Cardiac fibroblast (primary cell): ENCODE measurements at places on chromosomes 6 and 20.

DNA sequence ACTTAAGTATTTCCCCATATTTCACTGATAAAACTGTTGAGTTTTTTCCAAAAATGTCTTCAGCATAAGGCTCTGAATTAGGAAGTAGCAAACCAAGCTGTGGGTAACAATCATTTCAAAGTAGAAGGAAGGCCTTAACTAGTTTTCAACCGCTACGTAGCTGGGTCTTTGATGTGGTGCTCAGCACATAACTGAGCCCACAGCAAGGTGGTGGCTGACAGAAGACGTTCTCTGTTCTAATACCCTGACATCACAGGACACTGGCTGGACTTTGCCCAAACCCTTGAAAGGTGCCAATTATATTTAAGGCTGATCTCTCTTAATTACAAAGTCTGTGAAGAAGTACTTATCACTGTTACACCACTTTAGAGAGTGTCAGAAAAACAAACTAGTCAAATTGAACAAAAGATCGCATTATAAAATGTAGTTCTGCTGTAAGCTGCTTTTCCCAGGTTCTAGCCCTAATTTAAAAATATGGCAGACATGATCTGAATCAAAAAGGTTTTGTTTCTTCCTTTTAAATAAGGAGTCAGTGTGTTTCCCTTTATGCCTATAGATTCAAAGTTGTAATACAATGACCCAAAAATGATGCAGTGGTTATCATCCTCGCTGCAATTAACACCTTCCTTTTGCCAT is 26.7 kb downstream of the MAN1A1 start:
- DNase-seq, result no peak

DNA sequence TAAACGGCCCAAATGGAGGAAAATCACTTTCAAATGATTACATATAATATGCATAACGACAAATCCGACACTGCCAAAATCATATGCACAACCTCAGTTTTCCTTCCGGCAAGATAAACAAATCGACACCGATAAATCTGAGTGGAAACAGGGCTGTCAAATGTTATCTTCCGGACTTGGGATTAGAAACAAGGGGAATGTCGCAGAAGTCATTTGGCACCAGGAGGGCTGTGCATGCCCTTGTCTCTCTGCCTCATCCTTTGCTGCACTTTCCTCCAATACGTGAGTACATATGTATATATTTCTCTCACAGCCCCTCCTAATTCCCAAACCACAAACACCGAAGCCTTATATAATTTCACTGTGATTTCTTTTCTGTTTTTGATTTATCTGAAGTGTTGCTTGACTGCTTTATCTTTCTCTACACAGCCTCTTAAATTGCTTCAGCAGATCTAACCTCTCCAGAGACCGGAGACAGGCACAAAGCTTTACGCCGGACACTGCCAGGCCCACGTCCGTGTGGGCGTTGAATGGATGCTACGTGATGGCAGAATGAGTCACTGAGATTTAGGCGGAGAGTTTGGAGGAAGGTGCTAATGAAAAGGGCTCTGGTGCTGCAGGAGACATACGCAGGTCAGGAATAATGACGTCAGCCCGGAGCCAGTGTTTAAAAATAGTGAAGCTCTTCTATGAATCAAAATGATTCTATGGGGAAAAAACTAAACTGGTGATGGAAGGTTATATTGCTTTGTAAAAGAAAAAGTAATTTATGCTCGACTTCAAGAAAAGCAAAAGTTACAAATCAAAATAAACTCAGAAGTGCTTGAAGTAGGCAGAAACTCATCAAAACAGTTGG is 21.0 kb upstream of the PRELID3B start:
- DNase-seq, result peak; percentile 71

- DNase-seq, result peak; percentile 59
These were observed 59.2 kb downstream of the KCNS1 start for GRCh38 chr20:45041464-45042337.

DNA sequence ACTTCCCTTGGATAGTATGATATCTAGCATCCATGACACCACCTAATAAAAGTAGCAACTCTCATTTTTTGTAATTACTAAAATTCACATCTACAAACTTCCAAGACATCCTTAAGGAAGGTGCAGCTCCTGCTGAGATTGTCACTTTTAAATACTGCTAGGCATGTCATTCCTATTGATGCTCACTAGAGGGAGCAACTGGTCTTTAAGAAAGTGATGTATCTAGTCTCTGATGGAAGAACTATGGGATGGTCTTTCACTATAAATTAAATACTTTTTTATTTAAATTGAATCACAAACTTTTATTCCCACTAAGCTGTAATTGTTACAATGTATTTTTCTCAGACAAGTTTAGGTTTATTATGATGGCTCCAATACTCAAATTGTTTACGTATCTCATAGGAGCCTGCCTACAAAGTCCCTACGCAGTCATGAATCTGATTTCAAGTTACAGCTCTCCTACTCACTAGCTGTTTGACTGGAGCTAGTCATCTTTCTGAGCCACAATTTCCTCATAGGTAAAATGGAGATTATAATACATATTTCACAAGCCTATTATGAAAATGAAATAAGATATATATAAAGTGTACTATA is 8.1 kb upstream of the TSPYL1 start:
- DNase-seq, result peak; percentile 81

- no peak for DNase-seq
These were observed 72.6 kb upstream of the PLEKHG1 start for GRCh38 chr6:150527100-150527499.

- DNase-seq, result peak; percentile 43
These were observed 226.3 kb upstream of the SMLR1 start for GRCh38 chr6:130600880-130601341.

GRCh38 chr20:31835977-31836852 is 9.2 kb downstream of the FOXS1 start:
- DNase-seq, result peak; percentile 93

DNA sequence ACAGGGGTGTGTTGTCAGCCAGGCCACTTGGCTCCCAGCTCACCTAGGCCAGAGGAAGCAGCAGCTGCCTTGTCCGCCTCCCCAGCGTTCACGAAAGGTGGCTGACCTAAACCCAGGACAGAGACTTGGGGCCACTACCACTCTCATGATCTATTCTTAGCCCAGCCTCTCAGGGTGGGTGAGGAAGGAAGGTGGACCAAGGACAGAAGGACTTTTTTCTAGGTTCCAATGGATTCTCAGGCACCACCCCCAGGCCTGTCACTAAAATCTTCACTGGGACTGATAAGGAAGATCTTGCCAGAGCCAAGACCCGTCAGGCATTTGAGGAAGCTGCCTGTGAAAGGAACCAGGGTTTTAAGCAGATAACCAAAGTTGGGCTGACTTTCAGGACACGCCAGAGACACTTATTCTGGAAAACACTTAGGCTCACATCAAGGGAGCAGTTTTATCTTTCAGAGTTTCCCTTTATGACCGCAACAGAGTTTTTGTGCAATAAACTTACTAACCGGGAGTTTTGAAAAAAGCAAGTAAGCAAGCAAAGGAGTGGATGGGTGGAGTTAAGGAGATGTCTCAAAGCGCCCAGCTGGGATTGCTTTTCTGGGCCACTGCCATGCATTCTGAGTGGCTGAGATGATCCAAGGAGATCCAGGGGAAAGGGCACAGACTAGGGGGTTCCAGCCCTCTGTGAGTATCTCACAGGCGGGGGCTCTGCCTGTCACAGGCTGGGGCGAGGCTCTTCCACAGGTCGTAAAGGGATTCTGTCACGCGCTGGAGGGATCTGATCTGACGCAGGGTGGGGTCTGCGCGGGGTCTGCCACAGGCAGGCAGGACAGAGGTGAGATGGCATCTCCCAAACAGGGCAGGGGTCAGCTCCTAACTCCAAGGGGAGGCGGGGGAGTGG is 989 bp downstream of the FITM2 start:
- DNase-seq, result peak; percentile 76

- no peak for DNase-seq
These were observed 15.9 kb downstream of the UNC5CL start for GRCh38 chr6:41023114-41023513.

DNA sequence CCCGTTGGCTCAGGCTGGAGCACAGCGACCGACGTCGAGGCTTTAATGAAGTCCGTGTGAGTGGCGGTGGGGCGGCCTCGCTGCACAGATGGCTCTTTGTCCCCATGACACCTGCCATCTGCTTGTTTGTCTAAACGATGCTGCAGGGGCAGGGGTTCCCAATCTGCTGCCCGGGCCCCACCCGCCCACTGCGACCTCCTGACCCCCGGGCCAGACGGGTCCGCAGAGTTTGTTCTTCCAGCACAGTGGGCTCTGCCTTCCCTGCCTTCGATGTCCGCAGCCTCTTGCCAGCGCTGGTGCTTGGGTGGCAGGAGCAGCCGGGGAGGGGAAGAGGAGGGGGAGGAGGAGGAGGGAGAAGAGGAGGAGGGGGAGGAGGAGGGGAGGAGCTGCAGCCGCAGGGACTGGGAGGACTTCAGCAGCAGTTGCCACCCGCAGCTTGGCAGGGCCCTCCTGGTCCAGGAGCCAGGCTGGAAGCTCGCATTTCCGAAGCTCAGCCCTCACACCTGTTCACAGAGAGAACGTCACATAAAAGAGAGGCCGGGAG is 210.0 kb downstream of the DLL1 start:
- DNase-seq, result no peak

- no peak for DNase-seq
These were observed 1140.0 kb upstream of the GJE1 start for GRCh38 chr6:140992678-140993077.

DNA sequence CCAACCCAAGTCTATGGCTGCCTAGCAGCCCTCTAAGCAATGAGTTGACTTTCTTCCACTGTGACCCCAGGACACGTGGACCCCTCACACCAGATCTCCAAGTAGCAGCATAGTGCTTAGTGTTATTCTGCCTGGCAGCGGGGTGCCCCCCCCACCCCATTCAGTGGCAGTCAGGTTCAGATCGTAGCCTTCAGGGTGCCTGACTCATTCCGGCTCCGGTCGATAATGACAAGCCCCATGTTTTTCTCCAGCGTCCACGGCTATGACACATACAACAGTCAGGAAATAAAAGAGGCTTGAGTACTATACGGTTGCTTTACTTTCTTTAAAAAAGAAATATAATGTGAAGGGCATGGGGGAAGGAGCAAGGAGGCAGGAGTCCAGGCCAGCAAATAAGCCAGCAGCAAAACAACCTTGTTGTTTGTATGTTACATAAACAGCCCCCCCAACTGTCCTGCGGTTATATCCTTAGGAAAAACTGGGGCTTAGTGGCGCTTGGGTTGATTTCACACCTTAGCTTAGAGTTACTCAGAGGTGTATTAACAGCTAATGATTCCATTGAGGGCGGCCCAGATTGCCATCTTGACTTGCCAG is 23.1 kb downstream of the GNAS start:
- no peak for DNase-seq

DNA sequence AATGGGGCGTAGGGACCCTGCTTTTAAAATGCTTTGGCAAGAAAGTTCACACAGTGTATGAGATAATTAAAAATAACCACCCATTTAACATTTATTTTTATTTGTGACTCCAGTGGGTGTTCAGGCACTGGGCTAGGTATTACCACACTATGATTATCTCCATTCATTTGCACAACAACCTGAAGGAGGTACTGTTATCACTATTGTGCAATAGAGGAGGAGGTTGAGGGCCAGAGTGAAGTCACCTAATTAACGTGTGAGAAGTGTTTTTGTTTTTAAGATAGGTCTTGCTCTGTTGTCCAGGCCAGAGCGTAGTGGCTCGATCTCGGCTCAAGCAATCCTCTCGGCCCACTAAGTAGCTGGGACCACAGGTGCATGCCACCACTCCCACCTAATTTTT is 29.2 kb downstream of the MAK start:
- DNase-seq, result no peak

DNA sequence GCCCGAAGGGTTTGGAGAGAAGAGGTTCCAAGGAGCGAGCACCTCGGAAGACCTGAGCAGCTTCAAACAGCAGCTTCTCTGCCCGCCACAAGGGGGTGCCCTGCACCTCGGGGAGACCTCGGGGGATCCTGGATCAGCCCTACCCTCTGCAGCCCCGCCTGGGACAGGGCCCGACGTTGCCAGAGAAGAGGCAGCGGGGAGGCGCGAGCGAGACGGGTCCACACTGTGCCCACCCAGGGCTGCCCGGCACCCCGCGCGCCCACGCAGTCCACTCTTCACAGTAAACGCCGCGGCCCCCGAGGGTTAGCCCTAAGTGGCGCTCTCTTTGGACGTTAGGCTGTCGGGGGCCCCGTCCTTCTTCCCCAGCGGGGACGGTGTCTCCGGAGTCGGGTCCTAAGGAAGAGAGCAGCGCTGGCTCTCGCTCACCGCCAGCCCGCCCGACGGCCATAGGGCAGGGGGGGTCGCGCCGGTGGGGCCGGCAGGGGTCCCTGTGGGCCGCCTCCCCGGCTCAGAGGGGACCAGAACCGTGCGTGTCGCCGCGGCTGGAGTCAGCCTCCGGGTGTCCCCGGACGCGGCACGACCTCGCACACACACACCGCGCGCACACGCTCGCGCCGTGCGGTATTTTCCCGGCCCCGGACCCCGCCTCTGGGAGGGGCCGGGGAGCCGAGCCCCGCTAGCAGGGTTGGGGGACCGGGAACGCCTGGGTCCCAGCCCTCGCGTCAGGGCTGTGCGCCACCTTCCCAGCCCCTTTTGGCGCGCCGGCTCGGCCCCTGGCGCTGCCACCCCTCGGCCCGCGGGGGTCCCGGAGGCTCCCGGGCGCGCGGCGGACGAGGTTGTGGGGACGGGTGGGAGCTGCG is 929 bp downstream of the CDH22 start:
- peak; percentile 55 for DNase-seq

- DNase-seq, result no peak
These were observed 29.3 kb upstream of the TXNDC5 start for GRCh38 chr6:7939864-7940228.

- no peak for DNase-seq
These were observed 43.4 kb downstream of the ZHX3 start for GRCh38 chr20:41274152-41274551.

DNA sequence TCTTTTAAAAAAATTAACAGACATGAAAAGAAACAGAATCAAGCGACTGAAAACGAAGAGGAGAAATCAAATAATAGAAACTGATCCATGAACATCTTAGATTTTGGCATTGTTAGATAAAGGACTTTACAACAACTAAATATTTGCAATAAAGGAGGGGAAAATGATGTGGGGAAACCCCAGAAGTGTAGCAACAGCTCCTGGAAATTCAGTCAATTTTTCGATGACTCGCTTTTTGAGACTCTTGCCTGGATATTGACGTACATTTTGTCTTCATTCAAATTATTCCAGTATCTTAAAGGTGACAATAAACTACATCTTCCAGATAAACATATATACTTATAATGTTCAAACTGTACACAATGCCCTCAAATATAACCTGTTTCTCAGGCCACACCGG is 44.1 kb downstream of the ADGB start:
- no peak for DNase-seq

DNA sequence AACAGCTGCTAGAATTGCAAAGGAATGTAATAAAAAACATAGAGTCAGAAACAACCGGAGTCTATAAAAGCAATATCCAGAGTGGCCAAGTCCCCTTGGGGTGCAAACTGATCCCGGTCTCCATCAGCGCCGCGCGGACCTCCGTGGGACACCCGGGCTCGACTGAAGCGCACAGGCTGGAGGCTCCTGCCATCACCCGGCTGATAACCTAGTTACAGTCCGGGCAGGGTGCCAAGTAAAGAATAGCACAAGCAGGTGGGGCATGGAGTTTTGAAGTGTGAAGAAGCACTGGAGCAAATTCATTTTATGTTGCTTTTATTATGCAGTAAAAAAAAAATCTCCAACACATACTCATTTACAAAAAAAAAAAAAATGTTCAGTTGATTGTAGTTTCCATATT is 205.1 kb upstream of the GMDS start:
- DNase-seq, result no peak
